SW 1271 (cell line): ENCODE measurements at places on chromosomes 3 and 15.

DNA sequence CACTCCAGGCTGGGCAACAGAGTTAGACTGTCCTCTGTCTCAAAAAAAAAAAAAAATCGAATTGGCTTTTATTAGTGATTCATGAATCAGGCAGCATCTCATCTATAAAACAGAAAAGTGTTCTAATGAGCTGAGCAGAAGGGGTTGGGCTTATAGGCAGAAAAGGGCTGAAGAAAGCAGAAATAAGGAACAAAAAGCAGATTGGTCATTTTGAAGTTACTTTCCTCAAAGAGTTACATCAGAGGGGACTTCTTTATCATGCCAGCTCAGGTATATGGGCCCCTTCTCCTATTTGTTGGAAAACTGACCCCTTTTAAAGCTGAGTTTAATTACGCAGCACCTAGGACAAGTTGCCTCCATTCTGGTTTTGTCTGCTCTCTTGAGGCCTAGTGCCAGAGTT, 722 bp upstream of the POGLUT1 start:
- no peak for DNase-seq

GRCh38 chr3:167839460-167840134, 104.1 kb downstream of the SERPINI1 start:
- DNase-seq, result no peak

DNA sequence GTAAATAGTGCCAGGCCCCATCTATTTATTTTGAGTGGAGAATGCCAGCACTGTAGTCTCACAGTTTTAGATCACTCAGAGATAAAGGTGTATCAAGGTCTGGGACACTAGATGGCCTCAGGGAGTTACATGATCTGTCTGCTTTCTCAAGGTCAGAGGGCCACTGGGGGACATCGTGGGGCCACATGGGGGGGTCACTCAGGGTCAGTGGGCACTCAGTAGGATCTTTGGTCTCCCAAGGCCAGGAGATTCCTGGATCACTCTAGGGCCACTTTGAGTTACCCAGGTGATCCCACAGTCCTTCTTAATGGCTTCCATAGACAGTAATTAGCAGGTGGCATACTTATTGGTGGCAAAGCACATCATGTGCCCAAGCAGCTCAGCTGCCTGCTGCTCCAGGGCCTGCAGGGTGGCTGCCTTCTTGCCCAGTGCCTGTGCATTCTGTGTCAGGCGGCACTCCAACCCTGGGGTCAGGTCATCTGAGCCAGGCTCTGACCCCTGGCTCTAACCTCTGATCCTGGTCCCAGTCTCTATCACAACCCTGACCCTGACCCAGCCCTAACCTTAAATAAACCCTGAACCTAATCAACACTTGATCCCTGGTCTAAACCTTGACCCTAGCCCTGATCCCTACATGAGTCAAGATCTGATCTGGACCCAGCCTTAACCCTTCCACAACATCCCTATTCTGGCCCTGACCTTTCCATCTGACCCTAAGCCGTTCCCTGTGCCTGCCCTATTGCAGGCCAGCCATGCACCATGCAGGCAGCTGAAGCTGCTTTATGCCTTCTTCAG, 1.8 kb upstream of the LAMB2 start:
- no peak for DNase-seq

DNA sequence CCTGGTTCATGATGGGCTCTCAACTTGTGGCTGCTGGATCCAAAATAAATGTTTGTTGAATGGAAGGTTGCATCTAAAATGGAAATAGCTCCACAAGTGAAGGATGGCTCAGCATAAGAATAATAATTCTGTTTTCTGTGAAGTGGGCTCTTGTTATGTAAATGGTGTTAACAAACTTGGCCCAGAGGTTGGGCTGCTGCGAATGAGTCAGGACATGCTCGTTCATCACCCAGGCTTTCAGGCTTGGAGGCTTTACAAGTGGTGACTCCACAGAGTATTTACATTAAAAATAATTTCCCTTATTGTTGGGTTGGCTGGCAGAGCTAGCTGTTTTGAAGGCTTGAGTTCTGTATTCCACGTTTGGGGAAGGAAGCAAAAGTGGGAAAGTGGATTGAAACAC, 60.5 kb downstream of the ITGB5 start:
- DNase-seq, result no peak

DNA sequence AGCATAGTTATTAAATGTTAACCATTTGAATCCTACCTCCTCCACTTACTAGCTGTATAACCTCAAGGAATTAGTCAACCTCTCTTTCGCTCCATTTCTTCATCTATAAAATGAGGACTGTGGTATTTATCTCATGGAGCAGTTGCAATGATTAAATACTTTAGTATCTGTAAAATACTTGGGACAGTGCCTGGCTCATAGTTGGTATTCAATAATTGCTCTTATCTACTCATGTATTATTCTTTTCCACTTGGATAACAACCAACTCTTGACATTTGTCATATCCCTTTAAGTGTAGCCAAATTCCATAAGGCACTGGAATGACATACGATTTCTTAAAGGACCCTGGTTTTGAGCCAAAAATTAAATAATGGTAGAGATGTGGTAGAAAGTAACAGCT, 72.0 kb downstream of the FSIP1 start:
- DNase-seq, result no peak

DNA sequence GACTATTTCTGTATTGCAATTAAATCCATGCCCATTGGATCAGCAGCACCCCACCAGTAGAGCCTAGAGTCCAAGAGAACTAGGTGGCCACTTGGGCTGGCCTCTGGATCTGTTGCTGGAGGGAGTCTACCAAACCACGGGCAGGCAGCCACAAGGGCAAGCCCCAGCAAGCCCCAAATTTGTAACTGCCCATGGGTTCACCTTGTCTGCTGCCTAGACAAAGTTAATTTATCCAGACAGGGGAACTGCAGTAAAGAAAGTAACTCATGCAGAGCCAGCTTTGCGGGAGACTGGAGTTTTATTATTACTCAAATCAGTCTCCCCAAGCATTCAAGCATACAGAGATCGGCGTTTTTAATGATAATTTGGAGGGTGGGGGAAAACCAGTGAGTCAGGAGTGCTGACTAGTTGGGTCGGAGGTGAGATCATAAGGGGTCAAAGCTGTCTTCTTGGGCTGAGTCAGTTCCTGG, 74.0 kb upstream of the TERB2 start:
- DNase-seq, result no peak

DNA sequence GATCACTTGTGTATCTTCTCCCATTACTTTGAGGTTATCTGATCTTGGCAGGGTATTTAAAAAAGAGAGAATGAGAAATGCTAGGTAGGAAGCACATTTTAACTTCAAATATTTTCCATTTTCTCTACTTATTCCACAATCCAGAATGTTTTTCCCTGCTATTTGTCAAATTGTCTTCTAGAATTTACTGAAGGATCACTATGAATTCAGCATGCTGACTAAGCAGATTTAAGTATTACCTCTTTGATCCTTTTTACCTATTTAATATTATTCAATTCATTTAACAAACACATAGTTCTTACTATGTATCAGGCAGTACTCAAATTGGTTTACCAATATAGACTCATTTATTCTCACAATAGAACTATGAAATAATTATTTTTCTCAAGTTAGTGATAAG, 463.4 kb upstream of the ARL6 start:
- no peak for DNase-seq

GRCh38 chr15:38461066-38461833, 7.3 kb downstream of the FAM98B start:
- no peak for DNase-seq
